ENCODE measurements at places on chromosomes 5 and 9. TPM values are rescaled to one million over a fixed set of nuclear protein-coding genes. Genes with fewer than 3 reads are reported as not detected.

GRCh38 chr5:88545338-88545737, 276.7 kb upstream of the TMEM161B start:
- no peak overlapping the region for H3K27ac ChIP-seq
- H3K4me3 ChIP-seq: no peak overlapping the region
- no peaks in the 10 kb centered on the region for H3K27me3 ChIP-seq
- no peak for DNase-seq
- no peaks in the 10 kb centered on the region for H3K36me3 ChIP-seq

DNA sequence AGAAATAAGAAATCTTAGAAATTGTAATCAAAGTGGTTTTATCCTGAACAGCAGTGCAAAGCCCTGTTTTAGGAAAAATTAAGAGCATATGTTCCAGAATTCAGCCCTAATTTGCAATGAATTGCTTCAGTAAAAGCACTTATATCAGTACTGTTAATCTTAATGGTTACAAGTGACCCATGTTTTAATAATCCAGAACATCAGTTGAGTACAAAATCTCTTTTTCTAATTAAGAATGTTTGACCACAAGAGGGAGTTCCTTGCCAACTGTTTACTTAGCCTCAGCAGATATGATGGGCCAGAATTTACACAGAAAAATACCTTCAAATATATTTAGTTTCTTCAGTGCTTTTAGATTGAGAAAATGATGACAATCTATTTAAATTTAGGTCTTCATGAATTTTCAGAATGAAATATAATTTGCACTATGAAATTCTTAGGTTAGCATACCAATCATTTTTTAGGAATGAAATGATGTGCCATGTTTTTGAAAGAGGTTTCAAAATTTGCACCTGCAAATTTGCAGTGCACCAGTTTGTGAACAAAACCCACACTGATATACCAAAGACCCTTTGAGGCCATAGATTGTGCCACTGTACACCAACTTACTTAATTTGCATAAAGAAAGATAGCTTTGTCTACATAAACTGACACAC, 926.3 kb upstream of the ARRDC3 start:
- peaks cover 22% of the 10 kb centered on the region for H3K4me1 ChIP-seq
- DNase-seq: no peak
- no peak overlapping the region for H3K4me3 ChIP-seq
- H3K27ac ChIP-seq: no peak overlapping the region

GRCh38 chr5:98927242-98927988, 1.4 kb downstream of the CHD1 start:
- H3K27me3 ChIP-seq: no peaks in the 10 kb centered on the region
- peaks cover 18% of the 10 kb centered on the region for H3K36me3 ChIP-seq
- H3K27ac ChIP-seq: peak overlapping the region; percentile 89
- H3K4me1 ChIP-seq: peaks cover 14% of the 10 kb centered on the region
- peak overlapping the region; percentile 97 for H3K4me3 ChIP-seq

DNA sequence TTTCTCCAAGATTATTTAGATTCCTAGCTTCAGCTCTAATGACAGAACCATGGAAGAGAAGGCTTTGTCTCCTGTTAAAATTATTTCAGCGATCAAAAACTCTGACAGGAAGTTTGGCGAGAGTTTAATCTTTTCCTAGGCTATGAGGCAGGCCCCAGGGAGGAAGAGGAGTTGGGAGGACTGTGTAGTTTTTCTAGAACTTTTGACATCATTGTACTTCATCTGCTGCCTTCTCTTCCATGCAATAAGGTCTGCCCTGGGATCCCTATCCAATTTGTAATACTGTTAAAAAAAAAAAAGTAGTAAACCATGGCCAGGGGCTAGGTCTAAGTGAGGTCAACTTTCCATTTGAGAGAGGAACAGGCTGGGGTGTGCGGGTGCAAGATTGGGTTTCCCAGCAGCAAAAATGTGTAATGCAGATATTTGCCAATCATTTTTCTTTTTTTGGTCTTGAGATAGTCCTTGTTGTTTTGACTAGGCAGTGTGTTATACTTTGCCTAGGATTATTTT, 261.9 kb upstream of the ANKH start:
- no peaks in the 10 kb centered on the region for H3K27me3 ChIP-seq
- no peak for DNase-seq
- H3K4me1 ChIP-seq: no peaks in the 10 kb centered on the region

GRCh38 chr9:128494746-128495129, 9.8 kb upstream of the GLE1 start:
- H3K27ac ChIP-seq: no peak overlapping the region
- no peak for DNase-seq
- no peaks in the 10 kb centered on the region for H3K27me3 ChIP-seq
- H3K4me3 ChIP-seq: no peak overlapping the region

DNA sequence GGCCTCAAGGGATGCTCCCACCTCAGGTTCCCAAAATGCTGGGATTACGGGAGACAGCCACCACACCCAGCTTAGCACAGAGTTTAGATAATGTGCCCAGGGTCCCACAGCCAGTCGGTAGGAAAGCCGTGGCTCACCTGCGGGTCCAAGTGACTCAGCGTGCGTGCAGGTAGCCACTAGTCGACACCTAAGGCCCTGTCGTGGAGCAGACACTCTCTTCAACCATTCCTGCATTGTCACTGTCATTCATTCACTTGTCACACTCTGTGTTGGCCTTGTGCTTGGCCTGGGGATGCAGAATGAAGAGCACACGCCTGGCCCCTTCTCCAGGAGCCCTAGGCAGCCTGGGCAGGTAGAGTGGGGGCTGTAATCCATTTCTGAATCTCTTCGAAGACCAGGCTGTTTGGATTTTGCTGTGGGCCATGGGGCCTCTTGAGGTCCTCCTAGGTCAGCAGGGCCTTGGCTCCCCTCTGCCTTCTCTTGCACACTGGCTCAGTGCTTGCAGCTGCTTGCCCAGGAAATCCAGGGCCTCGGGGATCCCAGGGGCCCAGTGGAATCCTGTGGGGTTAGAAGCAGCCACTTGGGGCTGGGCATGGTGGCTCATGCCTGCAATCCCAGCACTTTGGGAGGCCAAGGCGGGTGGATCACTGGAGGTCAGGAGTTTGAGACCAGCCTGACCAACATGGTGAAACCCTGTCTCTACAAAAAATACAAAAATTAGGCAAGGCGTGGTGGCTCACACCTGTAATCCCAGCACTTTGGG, 6.1 kb upstream of the AIF1L start:
- no peak overlapping the region for H3K4me3 ChIP-seq
- H3K27me3 ChIP-seq: peaks cover 5% of the 10 kb centered on the region
- DNase-seq: no peak
- no peak overlapping the region for H3K27ac ChIP-seq

- peaks cover 12% of the 10 kb centered on the region for H3K36me3 ChIP-seq
- no peak overlapping the region for H3K27ac ChIP-seq
- peaks cover 5% of the 10 kb centered on the region for H3K27me3 ChIP-seq
- peak overlapping the region; percentile 67 for H3K4me3 ChIP-seq
These were observed 105.2 kb downstream of the ROR2 start for GRCh38 chr9:91844701-91845291.

- no peak overlapping the region for H3K4me3 ChIP-seq
- H3K27me3 ChIP-seq: no peaks in the 10 kb centered on the region
- H3K27ac ChIP-seq: no peak overlapping the region
- no peaks in the 10 kb centered on the region for H3K4me1 ChIP-seq
- DNase-seq: no peak
These were observed 29.5 kb downstream of the PLEKHG4B start for GRCh38 chr5:121432-121831.

DNA sequence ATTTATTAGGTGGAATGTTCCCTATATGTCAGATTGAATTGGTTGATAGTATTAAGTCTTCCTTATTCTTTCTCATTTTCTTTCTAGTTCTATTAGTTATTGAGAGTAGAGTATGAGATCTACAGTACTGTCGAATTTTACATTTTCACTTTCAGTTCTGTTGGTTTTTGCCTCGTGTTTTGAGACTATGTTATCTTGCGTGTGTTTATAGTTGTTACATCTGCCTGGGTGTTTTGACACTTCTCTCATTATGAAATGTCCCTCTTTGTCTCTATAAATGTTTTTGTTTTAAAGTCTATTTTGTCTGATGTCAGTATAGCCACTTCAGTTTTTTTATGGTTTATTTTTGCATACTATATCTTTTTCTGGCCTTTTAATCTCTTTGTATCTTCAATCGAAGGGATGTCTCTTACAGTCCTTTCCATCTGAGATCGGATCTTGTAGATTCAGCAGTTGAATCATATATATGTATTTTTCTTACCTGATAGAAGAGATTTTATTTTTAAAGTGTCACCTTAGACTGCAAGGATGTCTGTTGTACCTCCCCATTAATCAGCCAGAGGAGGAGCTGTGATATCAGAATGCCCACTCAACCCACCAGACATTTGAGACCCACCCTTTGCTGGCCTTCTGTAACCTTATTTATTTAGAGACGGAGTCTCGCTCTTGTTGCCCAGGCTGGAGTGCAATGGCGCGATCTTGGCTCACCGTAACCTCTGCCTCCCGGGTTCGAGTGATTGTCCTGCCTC, 20.7 kb downstream of the EHMT1 start:
- H3K27ac ChIP-seq: no peak overlapping the region
- no peak for DNase-seq
- no peak overlapping the region for H3K4me3 ChIP-seq
- H3K27me3 ChIP-seq: no peaks in the 10 kb centered on the region

- H3K4me3 ChIP-seq: no peak overlapping the region
- no peak for DNase-seq
- H3K27ac ChIP-seq: no peak overlapping the region
- peaks cover 8% of the 10 kb centered on the region for H3K4me1 ChIP-seq
- no peaks in the 10 kb centered on the region for H3K36me3 ChIP-seq
These were observed 55.2 kb downstream of the SLC28A3 start for GRCh38 chr9:84285381-84285780.

- no peak for DNase-seq
- no peaks in the 10 kb centered on the region for H3K27me3 ChIP-seq
- H3K4me1 ChIP-seq: peaks cover 67% of the 10 kb centered on the region
These were observed 8.2 kb downstream of the RAPGEF1 start for GRCh38 chr9:131731644-131732043.

DNA sequence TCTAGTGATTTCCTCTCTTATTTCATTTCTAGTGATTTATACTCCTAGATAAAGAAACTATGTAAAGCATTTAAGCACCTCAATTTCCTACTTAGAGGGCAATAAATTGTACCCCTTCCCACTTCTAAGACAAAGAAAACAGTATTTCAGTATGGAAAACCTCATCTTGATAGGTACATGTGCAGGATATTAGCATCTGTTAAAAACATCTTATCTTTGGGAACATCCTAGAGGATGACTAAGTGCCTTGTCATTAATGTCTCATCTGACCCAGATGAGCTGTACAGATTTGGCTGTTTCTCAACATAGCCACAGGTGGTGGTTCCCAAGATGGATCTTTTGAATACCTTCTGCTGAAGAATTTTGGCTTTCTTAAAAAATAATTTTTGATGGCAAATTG, 5.7 kb downstream of the MEGF10 start:
- H3K4me3 ChIP-seq: no peak overlapping the region
- no peak for DNase-seq
- peaks cover 31% of the 10 kb centered on the region for H3K27me3 ChIP-seq
- no peaks in the 10 kb centered on the region for H3K36me3 ChIP-seq
- H3K4me1 ChIP-seq: peaks cover 16% of the 10 kb centered on the region
- no peak overlapping the region for H3K27ac ChIP-seq

DNA sequence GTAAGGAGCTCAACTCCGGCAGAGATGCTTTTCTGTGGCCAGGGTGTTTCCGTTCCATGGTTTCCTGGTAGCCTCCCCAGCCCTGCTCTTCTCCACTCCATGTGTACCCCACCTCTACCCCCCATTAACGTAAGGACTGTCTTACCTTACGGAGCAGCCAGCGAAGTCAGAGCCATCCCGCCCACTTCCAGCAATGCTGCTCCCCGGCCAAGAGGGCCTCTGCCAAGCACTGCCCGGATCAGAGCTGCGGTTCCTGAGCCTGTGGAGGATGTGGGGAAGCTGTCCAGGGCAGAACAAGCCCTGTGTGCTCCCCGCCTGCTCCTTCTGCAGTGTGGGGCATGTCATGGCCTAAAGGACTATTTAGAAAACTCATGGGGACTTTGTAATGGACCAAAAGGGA, 261.2 kb downstream of the GADD45G start:
- peaks cover 26% of the 10 kb centered on the region for H3K4me1 ChIP-seq
- no peak for DNase-seq
- no peak overlapping the region for H3K4me3 ChIP-seq
- no peaks in the 10 kb centered on the region for H3K36me3 ChIP-seq
- no peaks in the 10 kb centered on the region for H3K27me3 ChIP-seq

DNA sequence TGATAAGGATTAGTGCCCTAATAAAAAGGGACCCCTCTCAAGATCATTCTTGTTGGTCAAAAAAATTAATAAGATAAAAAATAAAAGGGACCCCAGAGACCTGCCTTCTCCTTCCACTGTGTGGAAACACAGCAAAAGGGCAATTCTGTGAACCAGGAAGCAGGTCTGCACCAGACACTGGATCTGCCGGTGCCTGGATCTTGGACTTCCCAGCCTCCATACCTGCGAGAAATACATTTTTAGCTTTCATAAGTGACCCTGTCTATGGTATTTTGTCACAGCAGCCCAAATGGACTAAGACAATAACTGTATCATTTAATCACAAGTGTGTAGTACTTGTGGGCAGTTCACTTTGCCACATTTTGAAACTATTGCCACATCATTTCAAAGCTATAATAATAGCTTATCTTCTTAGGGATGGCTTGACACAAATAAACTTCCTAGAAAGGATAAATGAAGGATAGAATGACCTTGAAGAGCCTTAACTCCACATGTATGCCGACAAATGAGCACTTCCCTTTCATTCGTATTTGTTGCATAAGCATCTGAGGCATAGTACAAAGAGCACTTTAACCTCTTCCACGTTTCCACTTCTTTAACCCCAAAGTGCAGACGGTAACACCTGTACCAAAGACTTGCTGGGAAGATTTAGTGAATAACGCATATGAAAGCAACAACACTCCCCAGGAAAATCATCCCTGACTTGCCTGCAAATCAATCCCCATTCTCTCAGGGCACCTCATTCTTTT, 336.5 kb downstream of the RFX3 start:
- no peaks in the 10 kb centered on the region for H3K36me3 ChIP-seq
- H3K27ac ChIP-seq: no peak overlapping the region
- peaks cover 22% of the 10 kb centered on the region for H3K27me3 ChIP-seq
- DNase-seq: no peak
- H3K4me1 ChIP-seq: no peaks in the 10 kb centered on the region
- H3K4me3 ChIP-seq: no peak overlapping the region

GRCh38 chr9:121505903-121506735, 6.5 kb upstream of the GGTA1 start:
- no peaks in the 10 kb centered on the region for H3K36me3 ChIP-seq
- H3K4me1 ChIP-seq: peaks cover 23% of the 10 kb centered on the region
- DNase-seq: no peak

DNA sequence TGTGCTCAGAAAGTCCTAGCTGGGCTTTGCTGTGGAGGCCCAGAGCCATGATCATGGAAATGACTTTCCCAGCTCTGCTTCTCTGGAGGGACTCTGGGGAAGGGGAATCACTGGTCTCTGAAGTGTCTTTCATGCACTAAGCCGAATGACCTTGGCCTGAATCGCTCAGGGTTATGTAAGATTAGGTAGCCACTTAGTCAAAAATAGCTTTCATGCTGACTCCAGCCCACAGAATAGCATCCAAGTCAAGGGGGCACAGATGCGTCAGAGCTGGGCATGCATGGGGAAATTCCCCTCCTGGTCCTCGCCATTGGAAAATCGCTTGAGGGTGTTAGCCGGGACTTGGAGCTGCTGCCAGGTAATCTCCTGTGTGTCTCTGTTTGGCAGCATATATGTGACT, 36.1 kb upstream of the PPARGC1B start:
- H3K36me3 ChIP-seq: no peaks in the 10 kb centered on the region
- no peak overlapping the region for H3K27ac ChIP-seq
- H3K4me1 ChIP-seq: no peaks in the 10 kb centered on the region
- DNase-seq: no peak

The MUSK gene
- not detected for total RNA-seq

The CACNA1B gene
- total RNA-seq: 2.4 TPM

The FOXD4L5 gene
- not detected for total RNA-seq

The KIF27 gene
- 13.3 TPM for total RNA-seq

The ITGA1 gene
- 17.0 TPM for total RNA-seq

The PTGER4 gene
- total RNA-seq: 8.0 TPM

The SAPCD2 gene
- total RNA-seq: 21.9 TPM
